ENCODE measurements at places on chromosomes 5 and 9.

GRCh38 chr5:38846379-38847011, 683 bp downstream of the OSMR start:
- no peak for DNase-seq

DNA sequence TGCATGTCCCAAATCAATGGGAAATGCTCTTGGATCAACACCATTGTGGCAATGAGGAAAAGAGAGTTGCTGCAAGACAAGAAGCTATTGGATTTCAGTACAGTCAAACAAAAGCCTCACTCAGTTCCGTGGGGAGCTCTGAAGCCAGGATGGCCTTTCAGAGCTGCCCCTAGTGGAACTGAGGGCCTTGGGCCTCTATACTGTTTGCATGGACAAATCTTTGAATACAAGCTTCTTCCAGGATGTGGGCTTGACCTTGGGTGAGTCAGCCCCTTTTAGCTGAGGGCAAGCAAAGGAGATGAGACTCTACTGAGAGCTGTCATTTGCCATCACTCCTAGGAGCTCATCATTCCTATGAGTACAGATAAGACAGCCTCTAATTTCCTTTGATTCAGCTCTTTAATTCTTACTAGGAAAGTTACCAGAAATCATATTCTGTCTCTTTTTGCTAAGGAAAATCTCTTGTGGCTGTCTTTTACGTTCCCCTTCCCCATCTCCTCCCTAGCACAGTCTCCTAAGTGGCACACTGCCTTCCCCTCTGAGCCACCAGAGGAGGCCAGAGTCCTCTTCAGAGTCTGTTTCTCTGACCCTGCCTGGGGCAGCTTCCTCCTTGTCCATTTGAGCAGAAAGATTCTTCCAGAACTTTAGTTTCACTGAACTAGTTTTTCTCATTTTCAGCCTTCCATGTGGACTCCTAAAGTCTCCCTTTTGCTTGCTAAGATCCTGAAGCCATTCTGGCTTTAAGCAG, 168.8 kb upstream of the POC5 start:
- no peak for DNase-seq

- no peak for DNase-seq
Measured at GRCh38 chr5:161098516-161098915, 246.5 kb upstream of the ATP10B start.

DNA sequence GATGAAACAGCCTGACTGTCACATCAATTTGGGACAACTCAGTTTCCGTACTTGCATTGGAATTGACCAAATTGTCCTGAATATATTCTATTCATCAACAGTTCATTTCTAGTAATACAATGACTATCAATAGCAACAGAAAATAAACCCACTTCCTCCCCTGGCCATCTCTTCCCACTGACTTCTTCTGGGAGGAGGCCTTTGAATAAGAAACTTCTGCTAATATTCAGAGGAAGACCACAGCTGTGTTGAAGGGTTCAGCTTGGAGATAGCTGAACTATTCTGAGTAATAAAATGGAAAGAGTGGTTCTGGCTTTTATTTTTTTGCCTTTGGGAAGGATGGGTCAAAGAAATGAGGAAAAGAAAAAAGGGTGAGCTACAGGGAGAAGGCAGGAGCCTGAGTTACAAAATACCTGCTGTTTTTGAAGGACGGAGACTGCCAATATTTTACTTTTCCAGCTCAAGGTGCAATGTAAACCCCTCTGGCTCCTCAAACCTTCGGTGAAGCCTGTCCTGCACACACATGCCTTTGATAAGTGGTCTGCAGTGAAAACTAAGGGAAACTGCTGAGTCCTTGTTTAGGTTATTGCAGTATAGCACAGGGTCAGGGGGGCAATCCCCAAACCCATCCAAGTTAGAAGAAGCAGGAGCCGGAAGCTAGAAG, 29.9 kb downstream of the FYB1 start:
- no peak for DNase-seq

All from stimulated activated CD8-positive, alpha-beta memory T cell treated with anti-CD3 and anti-CD28 coated beads, Interleukin-15, amount 100 ng/mL, for 24 hours (primary cell).